ENCODE measurements at places on chromosomes 13 and 19. TPM values are rescaled to one million over a fixed set of nuclear protein-coding genes. Genes with fewer than 3 reads are reported as not detected.
A peak's percentile ranks its signal among the peaks of the same experiment; 100 is the strongest.

Gene TNNT1
- 187 TPM for total RNA-seq

Gene NLRP7
- total RNA-seq: not detected

Gene SOX1
- not detected for total RNA-seq

Gene SLC10A2
- total RNA-seq: not detected

Gene ZNF626
- total RNA-seq: 8.6 TPM

Gene CERS1
- total RNA-seq: 1.8 TPM

Gene CAPN12
- 1.7 TPM for total RNA-seq

Gene PABPC3
- not detected for total RNA-seq

- DNase-seq: no peak
Measured at GRCh38 chr19:44111910-44112463, 1.2 kb upstream of the ZNF225 start.

GRCh38 chr19:49489601-49490167 is 2.3 kb downstream of the RPL13A start:
- DNase-seq: no peak

- no peak for DNase-seq
Measured at GRCh38 chr19:17073869-17074633, 1.2 kb downstream of the HAUS8 start.

GRCh38 chr13:24116131-24116530 is 44.4 kb upstream of the SPATA13 start:
- DNase-seq: no peak

DNA sequence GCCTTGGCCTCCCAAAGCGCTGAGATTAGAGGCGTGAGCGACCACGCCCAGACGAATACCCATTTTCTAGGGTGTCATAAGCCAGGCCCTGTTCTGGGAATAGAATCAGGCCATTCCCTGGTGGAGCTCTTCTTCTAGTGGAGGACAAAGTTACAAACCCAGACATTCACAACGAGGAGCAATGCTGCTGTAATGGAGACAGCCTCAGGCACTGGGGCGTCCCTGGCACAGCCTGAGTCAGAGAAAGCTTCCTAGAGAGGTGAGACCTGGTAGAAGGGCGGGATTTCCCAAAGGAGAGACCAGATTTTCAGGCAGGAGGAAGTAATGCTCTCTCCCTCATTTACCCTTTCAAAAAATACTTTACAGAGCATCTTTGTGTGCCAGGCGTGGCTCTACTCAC is 12.7 kb downstream of the PRKCG start:
- DNase-seq: no peak

DNA sequence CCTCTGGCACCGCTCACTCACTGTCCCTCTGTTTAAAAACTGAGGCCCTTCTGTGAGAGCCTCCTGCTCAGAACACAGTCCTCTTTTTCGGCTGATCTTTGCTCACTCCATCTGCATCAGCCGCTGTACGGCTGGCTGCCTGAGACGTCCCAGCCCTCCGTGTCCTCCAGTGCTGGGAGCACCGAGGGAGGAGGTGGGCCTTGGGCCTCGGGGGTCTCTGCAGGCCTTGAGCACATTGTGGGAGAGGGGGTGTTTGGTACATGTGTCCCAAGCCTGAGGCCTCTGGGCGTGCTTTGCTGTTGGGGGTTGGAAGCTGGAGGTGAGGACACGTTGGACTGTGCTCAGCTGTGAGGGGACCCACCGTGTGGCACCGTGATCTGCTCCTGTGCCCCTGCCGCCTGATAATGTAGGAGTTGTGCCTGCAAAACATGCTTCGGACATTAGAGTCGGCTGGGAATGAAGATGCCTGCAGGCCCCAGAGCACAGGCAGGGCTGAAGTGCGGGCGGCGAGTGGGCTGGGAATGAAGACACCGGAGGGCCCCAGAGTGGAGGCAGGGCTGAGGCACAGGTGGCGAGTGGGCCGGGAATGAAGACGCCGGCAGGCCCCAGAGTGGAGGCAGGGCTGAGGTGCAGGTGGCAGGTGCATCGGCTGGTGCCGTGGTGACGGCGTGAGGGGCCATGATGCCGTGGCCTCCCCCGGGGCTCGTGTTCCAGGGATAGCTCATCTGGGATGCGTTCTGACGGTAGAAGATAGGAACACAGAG is 30.6 kb downstream of the MCF2L start:
- DNase-seq: no peak

DNA sequence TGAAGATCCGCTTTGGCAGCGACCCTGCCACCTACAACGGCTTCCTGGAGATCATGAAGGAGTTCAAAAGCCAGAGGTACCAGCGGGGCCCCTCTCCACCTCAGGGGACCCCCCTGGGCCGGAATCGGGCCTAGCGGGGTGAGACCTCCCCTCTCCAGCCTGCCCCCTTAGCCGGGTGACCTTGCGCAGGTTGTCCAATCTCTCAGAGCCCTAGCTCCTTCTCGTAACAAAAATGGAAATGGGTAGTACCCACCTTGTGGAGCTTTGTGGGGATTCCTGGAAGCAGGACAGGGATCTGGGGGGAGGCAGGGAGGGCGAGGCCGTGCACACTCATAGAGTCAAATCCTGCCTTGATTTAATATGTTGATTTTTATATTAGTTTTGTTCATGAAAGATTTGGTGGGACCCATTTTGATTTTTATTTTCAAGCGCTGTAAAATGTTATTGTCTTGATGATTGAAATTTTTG is 658 bp downstream of the SIN3B start:
- no peak for DNase-seq

GRCh38 chr13:42395086-42395821 is 123.3 kb downstream of the AKAP11 start:
- DNase-seq: no peak

- peak; percentile 95 for DNase-seq
Measured at GRCh38 chr19:639253-640160, at the start of gene FGF22. FGF22 (plus strand) TSS chr19:639879; CDS start chr19:639926, 47 bp downstream.

- no peak for DNase-seq
Measured at GRCh38 chr19:2974342-2975041, 2.9 kb upstream of the TLE6 start.

DNA sequence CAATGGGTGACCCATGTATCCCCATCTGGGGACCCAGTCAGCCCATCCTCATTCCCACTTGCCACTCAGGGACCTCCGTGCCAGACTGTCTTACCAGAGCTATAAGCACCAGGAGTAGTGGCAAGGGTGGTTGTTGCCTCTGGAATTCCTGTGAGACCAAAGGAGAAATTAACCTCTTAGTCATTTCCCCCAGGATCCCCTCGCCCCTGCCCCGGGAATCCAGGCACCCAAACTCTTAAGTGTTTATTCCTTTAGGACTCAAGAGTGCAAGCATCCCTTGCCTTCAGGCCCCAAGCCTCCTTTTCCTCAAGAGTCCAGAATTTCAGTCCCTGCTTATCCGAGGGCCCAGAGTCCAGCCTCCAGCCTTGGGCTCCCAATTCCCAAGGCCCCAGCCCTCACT is 9.2 kb downstream of the NTN5 start:
- no peak for DNase-seq

GRCh38 chr13:46392967-46393366 is 5.9 kb upstream of the RUBCNL start:
- DNase-seq: no peak

GRCh38 chr19:9407827-9408226 is 27.5 kb downstream of the ZNF266 start:
- no peak for DNase-seq

GRCh38 chr19:772730-773436 is 22.0 kb downstream of the MISP start:
- no peak for DNase-seq

DNA sequence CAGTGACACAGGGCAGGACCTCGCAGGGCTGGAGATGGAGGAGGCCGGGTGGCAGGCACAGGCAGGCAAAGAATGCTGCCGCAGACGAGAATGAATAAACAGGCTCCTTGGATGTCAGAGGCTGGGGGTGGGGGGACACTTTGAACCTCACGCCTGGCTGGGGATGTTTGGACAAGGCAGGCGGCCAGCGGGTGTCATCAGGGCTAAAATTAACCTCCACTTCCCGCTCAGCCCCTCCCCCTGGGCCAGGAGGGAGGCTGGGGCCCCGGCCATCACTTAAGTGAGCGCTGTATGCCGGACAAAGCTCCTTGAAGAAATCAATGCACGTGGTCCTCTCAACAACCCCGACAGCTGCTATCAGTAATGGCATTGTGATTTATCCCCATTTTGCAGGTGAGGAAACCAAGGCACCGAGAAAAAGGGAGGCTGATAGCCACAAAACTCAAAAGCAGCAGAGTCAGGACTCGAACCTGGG is 10.3 kb upstream of the FUT5 start:
- peak; percentile 89 for DNase-seq

- DNase-seq: no peak
Measured at GRCh38 chr13:31761951-31762350, 22.6 kb downstream of the RXFP2 start.

GRCh38 chr13:64441740-64442139 is 2788.4 kb downstream of the PCDH9 start:
- no peak for DNase-seq

- no peak for DNase-seq
Measured at GRCh38 chr13:20704459-20705069, 1.1 kb downstream of the IL17D start.

GRCh38 chr19:8396563-8397203 is 6.5 kb downstream of the RAB11B start:
- DNase-seq: no peak

DNA sequence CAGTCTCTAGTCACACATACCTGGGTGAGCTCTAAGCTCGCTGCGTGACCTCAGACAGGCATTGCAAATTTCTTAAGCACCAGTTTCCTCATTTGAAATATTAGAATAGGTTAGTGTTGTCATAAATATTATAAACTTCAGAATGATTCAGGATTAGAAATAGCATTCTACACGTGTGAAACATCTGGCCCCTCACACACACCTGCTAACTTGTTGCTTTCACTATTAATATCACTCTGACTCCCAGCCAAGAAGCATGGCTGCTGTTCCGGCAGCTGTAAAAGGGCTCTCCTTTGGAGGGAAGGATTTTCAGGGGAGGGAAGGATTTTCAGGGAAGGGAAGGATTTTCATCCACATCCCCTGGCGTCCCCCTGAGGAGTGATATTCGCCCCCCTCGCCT is 161.3 kb upstream of the GPR12 start:
- DNase-seq: no peak

DNA sequence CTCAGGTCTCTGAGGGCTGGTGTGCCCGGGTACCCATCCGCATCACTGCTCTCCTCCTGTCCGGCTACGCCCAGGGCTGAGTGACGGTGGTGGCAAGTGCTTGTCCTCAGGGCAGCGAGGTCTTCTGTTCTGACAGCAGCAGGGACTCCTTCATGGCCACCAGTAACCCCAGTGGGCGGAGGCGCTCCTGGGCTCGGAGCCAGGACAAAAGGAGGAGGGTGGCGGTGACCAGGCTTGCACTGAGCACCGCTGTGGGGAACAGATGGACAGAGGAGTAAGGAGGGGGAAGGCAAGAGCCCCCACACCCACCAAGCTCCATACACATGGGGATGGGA is 5.8 kb downstream of the CD320 start:
- DNase-seq: peak; percentile 84

DNA sequence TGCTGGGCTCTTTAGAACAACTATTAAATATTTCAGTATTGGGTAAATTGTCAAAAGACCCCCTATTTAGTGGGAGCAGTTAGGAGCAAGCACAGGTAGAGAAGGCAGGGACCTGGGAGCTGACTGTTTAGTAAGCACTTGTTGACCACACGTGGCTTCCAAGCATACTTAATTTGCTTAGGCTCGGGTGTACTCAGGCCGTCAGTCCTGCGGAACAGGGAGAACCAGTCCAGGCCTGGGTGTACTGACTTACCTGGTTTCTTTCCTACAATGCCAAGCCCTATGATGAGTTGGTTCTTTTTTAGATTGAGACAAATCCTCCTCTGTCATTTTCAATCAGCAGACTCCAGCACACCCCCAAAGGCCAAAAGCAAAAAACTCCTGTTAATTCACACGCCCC is 90.0 kb downstream of the WDFY2 start:
- DNase-seq: no peak

GRCh38 chr19:48443256-48443655 is 2.5 kb upstream of the GRWD1 start:
- no peak for DNase-seq

DNA sequence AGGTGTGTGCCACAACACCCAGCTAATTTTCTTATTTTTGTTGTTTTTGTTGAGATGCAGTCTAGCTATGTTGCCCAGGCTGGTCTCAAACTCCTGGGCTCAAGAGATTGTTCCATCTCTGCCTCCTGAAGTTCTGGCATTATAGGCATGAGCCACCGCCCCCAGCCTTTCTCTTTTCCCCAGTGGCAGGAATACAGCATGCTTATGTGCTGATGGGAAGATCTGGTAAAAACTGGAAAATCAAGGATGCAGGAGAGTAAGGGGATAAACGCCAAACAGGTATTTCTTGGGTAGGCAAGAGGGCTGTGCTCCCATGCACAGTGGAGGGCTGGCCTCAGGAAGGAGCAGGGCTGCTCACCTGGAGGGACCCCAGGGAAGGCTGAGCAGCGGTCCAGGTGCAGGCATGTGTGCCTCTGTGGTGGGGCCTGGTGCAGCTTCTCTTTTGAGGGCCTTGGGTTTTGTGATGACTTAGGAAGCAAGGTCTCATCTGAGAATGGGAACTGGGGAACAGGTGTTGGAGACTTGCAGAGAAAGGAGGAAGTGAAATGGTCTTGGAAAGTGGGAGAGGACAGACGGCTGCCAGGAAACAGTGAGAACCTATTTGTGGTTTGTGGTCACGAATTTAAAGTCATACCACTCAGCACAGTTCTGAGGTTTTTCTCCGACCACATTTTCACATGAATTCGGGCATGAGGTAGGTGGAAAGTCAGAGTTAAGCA is 106.5 kb downstream of the TEX26 start:
- no peak for DNase-seq
